ENCODE measurements at places on chromosomes 6 and 20. TPM values are rescaled to one million over a fixed set of nuclear protein-coding genes. Genes with fewer than 3 reads are reported as not detected.

RSPO3 gene
- not detected for total RNA-seq

BANF2 gene
- total RNA-seq: not detected

CDH4 gene
- not detected for total RNA-seq

MUCL3 gene
- total RNA-seq: not detected

ECT2L gene
- total RNA-seq: not detected

RALGAPA2 gene
- total RNA-seq: 0.53 TPM

CCDC170 gene
- total RNA-seq: not detected

LGSN gene
- not detected for total RNA-seq

OTOR gene
- not detected for total RNA-seq

TBXT gene
- not detected for total RNA-seq

GPX5 gene
- not detected for total RNA-seq

DNA sequence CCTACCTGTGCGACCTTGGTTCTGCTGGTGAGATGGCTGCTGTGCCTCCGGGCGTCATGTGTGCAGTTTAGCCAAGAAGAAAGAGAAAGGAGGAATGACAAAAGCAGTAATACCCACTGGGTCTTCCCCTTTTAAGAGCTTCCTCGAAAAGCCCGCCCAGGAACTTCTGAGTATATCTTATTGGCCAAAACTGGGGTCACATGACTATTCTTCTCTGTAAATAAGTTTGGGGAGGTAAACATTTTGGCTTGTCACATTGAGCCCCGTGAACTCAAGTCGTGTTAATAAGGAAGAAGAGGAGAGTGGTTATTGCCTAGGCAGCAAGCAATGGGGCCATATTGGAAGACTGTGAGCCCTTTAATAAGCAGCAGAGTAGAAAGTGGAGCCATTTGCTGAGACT, 130.4 kb upstream of the ECI2 start:
- DNase-seq: no peak

- peak; percentile 87 for DNase-seq
These were observed 204.7 kb upstream of the ARG1 start for GRCh38 chr6:131368198-131368911.

DNA sequence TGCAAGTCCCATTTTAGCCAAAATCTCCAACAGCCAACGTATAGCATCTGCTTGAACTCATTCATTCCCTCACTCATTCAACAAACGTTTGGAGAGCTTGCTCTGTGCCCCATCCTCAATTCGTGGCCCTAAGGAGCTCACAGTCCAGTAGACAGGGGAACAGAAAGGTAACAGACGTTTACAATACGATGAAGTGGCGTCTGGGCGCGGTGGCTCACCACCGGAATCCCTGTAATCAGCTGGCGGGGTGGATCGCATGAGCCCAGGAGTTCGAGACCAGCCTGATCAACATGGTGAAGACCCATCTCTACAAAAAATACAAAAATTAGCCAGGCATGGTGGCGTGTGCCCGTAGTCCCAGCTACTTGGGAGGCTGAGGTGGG, 790 bp upstream of the E2F1 start:
- no peak for DNase-seq

DNA sequence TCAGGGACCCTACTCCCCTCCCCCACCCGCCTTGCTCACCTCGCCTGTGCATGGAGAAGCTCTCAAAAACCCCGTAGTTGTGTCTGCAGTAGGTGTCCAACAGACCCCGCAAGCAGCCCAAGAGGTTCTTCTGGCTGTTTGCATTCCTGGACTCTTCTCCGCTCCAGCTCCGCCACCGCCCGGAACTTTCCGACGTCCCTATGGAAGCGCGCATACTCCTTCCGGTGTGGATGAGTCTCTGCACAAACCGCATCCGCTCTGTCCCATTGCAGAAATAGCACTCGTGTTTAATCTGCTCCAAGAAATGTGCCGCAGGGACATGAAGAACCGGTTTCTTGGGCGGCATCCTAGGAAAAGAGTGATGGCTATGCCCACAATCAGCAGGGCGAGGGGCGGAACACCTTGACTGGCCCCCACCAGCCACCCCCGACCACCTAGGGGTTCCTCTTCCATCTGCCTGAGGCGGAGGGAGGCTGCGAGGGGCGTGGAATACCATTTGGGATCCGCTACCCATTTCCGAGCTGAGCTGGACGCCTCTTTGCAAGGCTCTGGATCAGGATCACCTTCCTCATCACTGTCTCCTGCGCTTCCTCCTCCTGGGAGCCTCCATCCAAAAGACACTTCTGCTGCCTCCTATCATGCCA, 20.2 kb downstream of the HLA-DRA start:
- DNase-seq: no peak

DNA sequence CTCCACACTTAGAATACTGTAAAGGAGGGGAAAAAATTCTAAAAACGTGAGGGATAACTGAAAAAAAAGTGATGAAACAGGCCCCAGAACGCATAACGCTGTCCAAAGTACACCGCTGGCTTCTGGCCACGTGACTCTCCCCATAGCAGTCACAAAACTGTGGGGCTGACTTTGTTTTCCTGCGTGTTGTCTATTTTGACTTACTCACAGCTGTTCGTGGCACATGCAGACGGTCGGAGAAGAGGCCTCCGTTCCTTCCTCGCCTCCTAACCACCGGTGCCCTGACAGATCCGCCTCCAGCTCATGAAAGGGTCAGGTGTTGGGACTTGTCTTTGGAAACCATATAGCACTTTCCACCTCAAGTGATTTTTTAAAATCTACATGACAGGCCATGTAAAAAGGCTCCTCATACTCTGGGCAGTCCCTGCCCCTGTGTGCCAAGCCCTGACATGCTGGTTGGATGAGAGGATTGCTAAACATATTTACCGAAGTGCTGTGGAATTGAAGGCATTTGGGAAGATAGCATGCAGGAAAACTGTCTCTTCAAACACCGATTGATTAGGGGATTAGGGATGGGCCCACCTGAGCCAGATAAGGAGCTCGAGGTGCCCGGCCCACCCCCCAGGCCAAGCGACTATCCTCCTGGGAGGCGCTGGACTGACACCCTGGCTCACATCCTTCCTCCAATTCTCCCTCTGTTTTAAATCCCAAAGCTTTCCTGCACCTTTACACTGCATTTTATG, 54.8 kb downstream of the DACT2 start:
- no peak for DNase-seq

- DNase-seq: no peak
These were observed 2.2 kb upstream of the TUBB2B start for GRCh38 chr6:3229566-3230178.

DNA sequence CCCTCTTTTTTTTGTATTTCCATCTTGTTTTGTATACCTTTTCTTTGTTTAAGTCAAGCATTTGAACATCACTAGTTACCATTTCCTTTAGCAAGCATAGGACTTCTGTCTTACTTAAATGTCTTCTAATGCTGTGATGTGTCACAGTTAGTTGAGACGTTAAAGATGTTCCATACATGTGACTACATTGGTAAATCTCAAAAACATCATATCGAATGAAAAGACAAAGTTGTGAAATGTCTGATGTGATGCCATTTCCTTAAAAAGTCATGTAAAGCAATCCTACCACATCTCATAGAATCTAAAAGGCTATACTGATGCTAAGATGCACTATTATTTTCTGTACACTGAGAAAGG, 26.8 kb downstream of the SLC16A10 start:
- DNase-seq: no peak

DNA sequence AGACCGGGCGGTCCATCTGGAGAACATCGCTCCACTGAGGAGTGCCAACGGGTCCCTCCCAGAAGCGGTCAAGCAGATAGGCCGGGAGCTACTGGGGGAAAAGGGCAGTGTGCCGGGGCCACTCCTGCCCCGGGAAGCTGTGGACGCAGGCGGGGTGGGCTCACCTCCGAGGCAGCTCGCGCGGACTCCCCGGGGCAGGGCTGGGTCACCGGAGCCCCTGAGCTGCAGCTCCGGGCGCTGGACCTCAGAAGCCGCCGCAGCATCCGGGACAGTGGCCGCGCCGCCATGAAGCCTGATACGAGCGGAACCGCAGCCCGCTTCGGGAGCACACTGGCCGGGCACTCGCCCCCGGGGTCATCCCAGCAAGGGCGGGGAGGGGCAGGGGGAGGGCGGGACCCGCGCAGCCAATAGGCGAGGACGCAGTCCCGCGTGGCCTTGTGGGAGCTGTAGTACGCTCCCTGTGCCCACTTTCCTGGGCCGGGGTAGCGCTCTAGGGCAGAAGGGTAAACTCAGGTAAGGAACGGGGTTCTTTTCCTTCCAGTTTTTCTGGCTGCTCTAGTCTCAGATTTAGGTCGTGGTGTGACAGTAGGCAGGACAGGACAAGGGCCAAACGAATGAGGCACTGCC, at the start of gene MOCS1:
Gene MOCS1 (minus strand): TSS at position 332 of the 627 bp plus-strand sequence. CDS start 45 bp downstream, at position 287.
- peak; percentile 74 for DNase-seq

DNA sequence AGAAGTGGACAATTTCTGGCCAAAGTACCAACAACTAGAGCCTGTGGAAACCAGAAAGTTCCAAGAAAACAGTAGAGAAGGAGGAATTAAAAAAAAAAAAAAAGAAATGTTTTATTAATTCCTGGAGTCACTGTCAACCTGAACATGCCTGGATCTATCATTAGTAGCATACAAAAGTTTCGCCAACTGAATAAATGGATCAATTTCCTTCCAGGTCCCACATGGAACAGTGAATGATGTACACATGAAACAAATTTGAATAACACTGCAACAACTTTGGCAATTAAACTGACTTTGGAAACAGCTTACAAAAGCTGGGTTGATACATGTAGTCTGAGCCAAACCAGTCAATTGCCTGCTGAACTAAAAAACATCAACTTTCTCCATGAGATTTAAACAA, 90.0 kb upstream of the HMGCLL1 start:
- DNase-seq: no peak

DNA sequence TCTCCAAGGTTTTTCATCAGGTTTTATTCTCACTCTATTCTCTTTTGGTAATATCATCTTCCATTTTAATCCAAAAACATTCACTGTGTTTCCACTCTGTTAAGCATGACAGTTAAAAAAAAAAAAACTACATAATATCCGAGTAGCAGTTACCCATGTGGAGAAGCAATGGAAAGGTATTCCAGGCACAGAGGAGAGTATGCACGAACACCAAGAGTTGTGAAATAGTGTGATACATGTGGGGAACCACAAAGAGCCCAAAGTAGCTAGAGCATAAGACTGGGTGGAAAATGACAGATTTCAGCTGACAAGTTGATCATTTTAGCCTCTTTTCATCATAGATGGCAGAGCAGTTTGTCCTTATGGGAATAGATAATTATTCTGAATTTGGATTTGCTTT, 19.9 kb upstream of the FBXL4 start:
- no peak for DNase-seq

- peak; percentile 57 for DNase-seq
These were observed 80.4 kb upstream of the BTN3A2 start for GRCh38 chr6:26284537-26285142.

- peak; percentile 76 for DNase-seq
These were observed 116.4 kb upstream of the THBS2 start for GRCh38 chr6:169370054-169370453.

DNA sequence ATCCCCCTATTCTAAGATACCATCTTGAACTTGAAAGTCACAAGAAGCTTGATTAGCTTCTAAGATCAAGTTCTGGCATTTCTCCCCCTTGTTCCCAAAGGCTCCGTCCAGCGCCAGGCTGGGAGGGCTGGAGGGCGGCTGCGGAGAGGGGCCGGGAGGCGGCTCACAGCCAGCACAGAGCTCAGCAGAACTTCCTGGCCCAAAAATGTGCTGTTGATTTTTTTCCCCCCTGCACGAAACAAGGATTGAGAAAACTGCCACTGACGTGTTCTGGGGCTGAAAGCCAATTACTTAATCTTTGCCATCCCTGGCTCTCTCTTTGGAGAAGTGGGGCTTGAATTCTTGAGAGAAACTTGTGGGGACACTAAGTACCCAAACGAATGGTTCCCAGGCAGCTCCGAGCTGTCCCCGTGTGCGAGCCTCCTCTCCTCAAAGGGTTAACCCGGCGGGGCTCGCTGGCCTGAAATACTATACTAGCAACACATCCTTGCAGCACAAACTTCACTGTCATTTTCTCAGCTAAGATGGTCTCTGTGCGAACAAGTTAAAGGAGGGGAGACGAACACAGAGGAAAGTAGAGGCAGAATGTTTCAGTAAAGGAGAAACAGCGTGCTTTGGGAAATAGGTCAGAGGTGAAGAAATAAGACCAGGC, 452 bp downstream of the TRAF3IP2 start:
- peak; percentile 77 for DNase-seq

GRCh38 chr6:65760285-65760684, 53.3 kb upstream of the EYS start:
- DNase-seq: no peak

- DNase-seq: no peak
These were observed 85.0 kb upstream of the LOC128125822 start for GRCh38 chr6:63487103-63487813.

- DNase-seq: no peak
These were observed 66.6 kb downstream of the GRM1 start for GRCh38 chr6:146095481-146095880.

DNA sequence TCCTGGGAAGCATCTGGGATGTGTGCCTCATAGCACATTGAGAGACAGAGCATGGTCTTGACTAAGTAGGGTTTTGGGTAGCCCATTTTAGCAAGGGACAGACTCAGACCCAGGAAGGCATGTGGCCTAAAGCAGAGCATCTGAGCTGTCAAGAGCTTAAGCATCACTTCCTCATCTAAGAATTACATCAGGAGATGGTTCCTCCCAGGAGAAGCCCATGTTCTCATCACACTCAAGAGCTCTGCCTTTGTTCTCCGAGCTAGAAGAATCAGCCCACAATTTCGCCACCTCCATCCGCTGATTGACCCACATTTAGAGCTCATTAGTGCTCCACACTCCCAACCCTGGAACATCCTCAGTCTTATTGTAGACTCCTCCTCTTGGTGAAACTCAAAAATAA, 68.3 kb downstream of the NPEPL1 start:
- no peak for DNase-seq

DNA sequence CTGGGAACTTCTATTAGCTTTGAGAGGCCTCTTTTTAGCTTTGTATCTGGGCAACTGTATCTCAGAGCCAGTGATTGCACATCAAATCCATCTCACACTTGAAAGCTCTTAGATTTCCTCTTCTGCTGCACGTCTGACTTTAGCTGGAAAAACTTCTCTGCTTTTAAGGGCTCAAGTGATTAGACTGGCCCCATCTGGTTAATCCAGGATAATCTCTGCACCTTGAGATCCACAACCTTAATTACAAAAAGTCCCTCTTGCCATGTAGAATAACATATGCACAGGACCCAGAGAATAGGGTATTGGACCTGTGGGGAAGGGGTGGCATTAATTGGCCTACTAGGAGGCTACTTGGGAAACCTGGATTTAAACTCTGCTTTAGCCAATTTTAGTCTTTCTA, 24.2 kb downstream of the KLHL31 start:
- no peak for DNase-seq
